ENCODE measurements at places on chromosomes 3 and 15.

DNA sequence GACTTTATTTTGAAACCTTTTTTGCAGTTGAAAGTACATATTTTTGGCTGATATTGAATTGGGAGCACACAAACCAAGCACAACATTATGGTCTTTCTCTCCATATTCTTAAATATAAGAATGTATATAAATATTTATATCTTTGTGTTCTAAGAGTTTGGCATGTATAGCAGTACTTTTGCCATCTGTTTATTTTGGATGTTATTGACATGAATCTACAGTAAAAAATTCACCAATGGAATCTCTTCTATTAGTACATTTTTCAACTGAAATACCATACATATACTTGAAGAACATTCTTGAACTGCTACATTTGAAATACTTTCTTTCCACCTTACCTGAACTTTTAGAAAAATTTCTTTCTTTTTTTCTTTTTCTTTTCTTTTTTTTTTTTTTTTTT, 109.2 kb upstream of the STRIT1 start:
- no peak for DNase-seq

GRCh38 chr15:34773917-34774316, 19.1 kb upstream of the GJD2 start:
- DNase-seq: no peak

DNA sequence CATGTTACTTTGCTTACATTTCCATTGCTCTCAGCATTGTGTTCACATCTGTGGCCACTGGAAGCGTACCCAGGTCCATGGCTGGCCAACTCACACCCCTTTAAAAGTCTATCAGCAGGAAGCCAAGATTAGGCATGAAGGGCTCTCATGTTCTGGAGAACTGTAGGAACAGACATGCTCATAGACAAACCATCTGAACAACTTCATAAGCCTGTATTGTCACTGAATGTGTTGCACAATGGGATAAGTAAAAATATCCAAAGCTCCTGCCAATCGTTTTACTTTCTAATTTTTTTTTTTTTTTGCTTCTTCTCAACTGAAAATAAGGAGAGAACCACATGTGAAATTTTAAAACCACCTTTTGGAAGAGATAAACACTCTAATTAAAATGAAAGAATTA, 6.4 kb downstream of the RPLP1 start:
- no peak for DNase-seq

- DNase-seq: no peak
Observed at GRCh38 chr15:99980752-99981151, 247.5 kb upstream of the LYSMD4 start.

- no peak for DNase-seq
Observed at GRCh38 chr3:127908202-127908601, 6.8 kb upstream of the KBTBD12 start.

DNA sequence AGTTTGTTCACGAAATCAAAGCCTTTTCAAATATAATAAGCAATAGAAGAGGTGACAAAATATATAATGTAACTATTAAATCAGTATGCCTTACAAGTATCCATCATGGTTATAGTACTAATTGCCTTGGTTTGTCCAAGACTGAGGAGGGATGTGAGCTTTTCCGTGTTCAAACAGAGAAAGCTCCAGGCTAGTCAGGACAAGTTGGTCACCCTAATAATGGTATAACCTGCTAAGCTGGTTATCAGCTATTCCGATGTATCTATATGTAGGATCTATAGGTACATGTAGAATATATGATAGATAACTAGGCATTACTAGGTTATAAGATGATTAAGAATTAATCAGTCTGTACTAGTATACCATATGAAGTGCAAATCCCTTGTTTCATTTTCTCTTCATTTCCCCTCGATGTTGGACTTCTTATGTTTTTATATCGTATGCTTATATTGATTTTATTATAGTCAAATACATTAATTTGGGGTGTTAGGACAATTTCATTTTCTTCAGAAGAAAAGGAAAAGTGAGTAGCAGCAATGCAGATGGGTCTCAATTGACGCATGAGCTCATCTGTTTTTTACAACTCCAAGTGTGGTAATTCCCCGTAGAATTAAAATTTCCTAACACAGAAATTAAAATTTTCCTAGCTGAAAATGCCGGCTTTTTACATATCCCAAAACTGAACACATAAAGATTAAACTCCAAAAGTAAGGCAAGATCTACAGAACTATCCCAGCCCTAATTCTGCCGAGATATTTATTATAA, 419.1 kb downstream of the TIGIT start:
- no peak for DNase-seq

GRCh38 chr3:141250342-141250741, 18.7 kb downstream of the PXYLP1 start:
- no peak for DNase-seq

DNA sequence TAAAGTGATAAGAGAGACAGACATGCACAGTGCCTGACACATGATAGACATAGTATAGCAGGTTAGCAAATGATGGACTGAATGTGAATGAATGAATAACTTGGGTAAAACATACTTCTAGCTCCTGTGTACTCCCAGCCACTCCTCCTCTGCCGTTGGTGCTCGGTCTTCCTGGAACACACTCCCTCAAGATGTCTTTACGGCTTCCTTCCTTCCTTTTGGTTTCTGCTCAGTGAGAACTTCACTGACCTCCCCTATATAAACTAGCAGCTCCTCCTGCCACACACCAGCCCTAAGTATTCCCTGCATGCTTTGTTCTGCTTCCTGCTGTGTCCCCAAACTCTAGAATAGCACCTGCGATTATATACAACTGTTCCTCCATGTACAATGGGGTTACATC, 50.2 kb downstream of the RAD54L2 start:
- DNase-seq: no peak

DNA sequence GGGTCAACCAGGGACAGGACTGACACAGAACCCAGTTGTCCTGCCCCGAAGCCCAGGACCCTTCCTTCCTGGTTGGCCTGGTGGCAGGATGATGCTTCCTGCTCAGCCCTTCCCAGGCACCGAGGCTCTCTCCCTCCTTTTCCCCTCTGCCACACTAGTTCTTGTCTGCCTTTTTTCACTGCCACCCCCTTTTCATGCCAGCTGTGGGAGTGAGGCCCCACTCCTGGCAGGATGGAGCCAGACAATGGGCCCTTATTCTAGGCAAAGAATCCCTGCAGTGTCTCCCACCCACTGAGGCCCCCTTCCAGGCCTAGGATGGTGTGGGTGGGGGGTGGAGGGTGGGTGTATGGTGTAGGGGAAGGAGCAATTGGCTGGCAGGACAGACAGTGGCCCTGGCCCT, 1.1 kb upstream of the SCAMP5 start:
- no peak for DNase-seq

GRCh38 chr15:74808078-74808839, 4.4 kb upstream of the LMAN1L start:
- no peak for DNase-seq

DNA sequence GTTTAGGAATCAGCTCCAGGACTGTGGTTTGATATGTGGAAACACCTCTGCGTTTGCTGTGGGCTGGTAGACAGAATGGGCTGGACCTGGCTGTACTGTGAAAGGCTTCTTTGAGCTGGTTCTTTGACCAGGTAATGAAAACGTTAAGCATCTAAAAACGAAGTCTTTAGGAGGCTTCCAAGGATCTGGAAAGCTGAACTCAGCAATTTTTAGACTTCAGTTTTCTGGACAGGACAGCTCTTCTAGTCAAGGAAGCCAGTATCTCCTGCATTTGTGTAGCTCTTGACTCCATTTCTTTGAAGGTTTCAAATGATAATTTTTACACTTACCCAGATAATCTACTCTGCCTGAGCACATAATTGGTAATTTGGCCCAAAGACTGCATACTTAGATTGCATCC, 25.5 kb downstream of the MAP2K1 start:
- DNase-seq: no peak

DNA sequence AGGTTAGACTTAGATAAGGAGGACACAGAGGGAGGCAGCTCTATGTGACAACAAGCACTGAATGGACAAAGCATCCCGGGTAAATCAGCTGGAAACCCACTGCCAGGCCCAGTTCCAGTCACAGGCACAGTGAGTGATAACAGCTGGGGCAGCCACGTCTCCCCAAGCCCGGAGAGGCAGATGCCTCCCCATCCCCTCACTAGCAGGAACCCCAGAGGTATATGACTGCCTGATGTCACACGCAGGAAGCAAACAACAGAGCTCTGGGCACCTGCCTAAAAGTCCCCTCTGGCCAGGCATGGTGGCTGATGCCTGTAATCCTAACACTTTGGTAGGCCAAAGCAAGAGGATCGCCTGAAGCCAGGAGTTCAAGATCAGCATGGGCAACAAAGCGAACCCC, 18.2 kb downstream of the C15orf62 start:
- DNase-seq: no peak

DNA sequence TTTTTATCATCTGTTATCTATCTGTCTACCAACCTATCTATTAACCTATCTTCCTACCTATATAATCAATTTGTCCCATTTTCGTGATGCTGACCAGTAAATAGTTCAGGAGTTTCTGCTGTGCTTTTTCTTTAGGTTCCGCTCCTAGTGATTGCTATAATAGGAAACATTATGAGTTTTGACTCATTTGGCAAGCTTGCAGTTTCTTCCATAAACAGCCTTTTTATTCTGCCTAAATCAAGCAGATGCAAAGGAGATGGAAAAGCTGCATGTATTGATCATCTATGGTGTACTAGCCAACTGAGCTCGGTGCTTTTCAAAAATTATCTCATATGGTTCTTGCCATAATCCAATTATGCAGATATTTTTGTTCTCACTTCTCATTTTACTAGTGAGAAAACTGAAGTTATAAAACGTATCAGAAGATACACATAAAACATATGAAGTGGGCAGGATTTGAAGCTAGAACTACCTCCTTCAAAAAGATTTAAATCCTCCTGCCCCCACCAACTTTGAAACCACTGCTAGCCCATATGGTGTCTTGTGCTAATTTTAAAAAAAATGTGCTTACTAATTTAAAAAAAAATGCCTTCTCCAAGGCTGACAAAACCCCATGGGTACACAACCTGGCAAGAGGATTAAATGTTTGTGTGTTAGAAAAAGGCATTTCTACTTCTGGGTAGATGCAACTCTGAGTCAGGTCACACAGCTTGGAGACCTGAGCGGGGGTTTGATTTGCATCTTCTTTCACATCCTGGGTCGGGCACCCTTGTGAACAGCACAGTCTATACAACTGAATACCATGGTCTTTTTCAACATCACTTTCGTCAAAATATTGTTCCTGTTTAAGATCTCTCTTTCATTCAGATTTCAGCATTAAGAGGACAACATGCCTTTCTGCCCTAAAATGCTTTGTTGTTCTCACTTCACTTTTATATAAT, 267.0 kb downstream of the CHL1 start:
- DNase-seq: no peak

GRCh38 chr15:93060336-93061248, 28.4 kb downstream of the RGMA start:
- DNase-seq: no peak

DNA sequence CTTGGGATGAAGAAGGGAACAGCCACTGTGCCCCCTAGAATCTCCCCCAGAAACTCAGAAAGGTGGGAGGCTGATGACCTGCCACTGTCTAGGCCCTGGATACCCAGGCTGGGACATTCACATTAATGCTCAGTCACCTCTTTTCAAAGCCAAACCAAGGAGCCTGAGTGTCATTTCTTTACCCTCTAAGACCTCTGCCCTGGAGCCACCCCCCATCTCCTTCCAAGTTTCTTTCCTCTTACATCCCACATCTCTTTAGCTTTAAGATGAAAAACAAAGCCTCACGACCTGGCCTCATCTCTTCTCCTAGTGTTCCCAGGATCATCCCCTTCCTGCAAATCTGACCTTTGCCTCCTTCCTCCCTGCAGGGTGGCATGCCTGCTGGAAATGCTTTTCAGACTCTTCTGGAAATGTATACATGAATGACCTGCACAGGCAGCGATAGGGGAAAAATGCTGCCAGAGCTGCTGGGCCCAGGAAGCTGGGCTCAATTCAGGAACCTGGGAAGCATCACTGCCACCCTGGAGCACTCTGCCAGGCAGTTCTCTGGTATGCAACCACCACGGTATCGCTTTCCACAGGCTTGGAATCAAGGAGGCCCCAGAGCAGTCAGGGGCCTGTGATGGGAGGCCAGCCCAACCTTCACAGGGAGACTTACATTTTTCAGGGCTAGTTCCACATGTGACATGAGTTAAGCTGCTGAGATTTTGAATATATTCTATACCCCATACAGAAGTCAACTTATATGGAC, 67.6 kb downstream of the DAPK2 start:
- DNase-seq: no peak

DNA sequence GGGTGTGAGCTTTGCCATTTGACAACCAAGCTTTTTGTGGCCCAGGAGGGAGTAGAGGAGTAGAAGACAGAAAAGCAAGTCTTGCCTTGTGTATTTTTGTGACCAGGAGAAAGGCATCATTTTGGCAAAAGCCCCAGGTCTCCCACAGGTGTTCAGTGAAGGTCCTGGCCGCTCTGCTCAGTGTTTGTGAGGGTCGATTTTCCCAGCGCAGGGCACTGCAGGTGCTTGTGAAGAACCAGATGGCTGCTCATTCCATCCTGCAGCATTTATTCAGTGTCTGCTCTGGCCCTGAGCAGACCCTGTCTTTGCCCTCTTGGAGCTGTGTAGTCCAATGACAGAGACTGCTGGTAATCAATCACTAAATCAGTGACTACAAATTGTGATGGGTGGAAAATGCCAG, 19.5 kb downstream of the TRAK1 start:
- DNase-seq: no peak

GRCh38 chr15:100094127-100094510, 247.7 kb downstream of the ADAMTS17 start:
- no peak for DNase-seq

Measured in right kidney (tissue), 9 donors.